Fibroblast of lung (primary cell): ENCODE measurements at places on chromosomes 6 and 20.

GRCh38 chr20:37238935-37239451, 22.6 kb downstream of the GHRH start:
- peak; percentile 69 for DNase-seq

GRCh38 chr6:141451181-141451510, 681.6 kb upstream of the GJE1 start:
- no peak for DNase-seq

DNA sequence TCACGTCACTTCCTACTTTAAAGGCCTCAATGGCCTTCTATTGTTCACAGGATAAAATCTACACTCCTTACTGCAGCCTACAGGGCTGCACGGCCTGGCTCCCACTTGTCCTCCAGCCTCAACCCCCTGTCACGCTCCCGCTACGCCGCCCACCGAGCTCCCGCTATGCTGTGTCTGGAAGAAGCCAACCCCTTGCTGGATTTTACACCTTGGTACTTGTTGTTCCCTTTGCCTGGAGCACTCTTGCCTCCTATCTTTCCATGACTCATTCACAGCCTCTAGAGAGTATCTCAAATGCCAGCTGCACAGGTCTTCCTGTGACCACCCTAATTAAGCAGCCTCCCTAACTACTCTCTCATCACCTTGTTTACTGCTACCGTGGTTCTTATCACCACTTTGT, 259.9 kb downstream of the PRKN start:
- no peak for DNase-seq

DNA sequence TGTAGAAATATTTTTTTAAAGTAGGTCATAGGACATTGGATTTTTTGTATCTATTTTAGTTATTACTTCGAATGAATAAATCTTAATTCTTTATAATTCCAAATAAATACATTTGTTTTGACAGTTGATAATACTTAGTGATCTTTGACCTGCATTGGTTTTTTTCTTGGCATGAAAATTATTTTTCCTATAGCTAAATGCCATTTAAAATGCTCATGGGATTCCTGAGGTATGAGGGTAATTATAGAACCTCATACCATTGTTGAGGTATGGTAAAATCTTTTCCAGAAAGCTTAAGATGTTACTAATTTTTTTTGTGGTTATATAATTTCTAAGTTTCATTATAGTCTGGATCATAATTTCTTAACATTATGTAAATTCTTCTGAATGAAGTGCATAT, 8.3 kb downstream of the PM20D2 start:
- DNase-seq = peak; percentile 41

DNA sequence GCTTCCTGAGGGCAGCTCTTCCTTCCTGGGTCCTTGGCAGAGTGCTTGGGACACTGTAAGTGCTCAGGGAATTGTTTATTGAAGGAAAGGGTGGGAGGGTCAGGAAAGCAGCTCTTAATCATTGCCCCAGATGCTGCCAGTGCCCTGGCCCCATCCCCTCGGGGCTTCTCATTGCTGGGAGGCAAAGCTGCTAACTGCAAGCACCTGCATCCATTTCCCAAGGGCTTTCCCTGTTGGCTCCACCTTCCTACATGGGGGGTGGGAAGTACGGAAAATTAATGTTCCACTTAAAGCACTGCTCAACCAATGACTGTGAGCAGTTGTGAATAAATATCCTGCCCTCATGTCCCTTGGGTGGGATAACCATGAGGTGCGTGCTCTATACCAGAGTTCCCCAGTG, 56.4 kb downstream of the NDUFAF5 start:
- DNase-seq = no peak

DNA sequence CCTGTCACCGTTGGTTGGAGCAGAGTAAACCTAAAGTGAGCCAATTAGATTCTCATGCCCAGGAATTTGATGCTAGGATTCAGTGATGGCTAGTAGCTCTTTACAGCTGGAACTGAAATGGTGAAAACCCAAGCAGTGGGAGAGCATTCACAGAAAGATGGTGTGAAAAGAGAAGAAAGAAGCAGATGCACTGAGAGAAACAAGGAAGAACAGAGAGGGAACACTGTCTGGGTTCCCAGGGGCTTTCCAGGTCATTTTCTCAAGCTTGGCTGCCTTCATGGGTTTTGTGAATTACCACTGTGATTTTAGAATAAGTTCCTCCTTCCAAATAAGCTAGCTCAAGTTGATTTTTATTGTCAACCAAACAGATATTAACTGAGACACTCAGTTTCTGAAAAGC, 104.1 kb upstream of the AKIRIN2 start:
- no peak for DNase-seq

GRCh38 chr20:32977281-32978008, 26.8 kb downstream of the SUN5 start:
- DNase-seq = no peak

DNA sequence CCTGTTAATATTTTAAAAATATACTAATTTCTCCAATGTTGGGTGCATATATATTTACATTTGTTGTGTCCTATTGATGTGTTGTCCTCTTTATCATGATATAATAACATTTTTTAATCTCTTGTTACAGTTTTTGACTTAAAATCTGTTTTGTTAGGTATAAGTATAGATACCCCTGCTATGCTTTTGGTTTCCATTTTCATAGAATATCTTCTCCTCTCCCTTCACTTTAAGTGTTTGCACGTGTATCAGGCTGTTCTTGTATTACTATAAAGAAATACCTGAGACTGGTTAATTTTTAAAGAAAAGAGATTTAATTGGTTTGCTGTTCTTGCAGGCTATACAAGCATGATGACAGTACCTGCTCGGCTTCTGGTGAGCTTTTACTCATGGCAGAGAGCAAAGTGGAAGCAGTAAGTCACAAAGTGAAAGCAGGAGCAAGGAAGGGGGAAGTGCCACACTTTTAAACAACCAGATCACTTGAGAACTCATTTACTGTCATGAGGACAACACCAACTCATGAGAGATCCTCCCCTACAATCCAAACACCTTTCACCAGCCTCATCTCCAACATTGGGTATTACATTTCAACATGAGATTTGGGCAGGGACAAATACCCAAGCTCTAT, 340.5 kb upstream of the SYNCRIP start:
- no peak for DNase-seq

DNA sequence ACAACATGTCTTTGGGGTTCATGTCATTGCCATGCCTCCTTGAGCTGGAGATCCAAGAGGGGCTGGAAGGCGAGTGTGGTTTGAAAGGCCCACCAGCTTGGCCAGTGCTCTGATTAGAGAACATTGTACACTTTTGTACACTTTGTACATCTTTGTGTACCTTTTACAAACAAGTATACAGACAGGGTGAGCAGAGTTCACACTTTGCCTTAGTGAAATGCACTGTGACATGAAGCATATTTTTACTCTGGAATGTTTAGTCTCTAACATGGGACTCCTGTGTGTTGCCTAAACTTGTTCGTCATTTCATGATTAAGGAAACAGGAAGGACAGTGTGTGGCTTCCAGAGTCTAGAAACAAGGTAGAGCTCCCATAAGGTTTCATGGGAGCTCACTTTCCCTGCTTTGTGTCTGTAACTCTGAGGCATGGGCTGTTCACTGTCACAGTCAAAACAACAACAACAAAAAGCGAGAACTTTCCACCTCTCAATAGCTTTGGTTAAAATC, 225.8 kb upstream of the SOX4 start:
- no peak for DNase-seq

GRCh38 chr20:57756213-57756612, 46.4 kb upstream of the PMEPA1 start:
- DNase-seq = no peak
